Stimulated activated CD4-positive, alpha-beta T cell treated with anti-CD3 and anti-CD28 coated beads, Interleukin-12 subunit alpha, Interleukin-12 subunit beta, amount 100 ng/mL, for 4 hours (primary cell): ENCODE measurements at places on chromosomes 3 and 15.

DNA sequence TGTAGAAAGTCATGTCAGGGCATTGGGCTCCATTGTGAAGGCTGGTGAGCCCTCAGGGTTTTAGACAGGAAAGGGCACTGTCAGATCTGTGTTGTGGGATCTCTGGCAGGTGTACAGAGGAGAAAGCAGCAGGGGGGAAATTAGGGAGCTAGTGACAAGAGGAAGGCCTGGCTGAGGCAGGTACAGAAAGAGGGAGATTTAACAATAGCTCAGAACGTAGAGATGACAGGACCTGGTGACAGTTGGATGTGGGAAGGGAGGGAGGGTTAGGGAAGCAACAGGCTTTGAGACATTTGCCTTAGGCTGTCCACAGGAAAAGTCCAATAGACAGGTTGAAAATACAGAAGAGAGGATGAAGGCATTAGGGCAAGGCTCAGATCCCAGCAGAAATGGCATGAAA lies 288.1 kb downstream of the EPHB1 start:
- no peak for DNase-seq

- DNase-seq = no peak
Measured at GRCh38 chr15:67100124-67100791, 34.9 kb downstream of the SMAD3 start.

DNA sequence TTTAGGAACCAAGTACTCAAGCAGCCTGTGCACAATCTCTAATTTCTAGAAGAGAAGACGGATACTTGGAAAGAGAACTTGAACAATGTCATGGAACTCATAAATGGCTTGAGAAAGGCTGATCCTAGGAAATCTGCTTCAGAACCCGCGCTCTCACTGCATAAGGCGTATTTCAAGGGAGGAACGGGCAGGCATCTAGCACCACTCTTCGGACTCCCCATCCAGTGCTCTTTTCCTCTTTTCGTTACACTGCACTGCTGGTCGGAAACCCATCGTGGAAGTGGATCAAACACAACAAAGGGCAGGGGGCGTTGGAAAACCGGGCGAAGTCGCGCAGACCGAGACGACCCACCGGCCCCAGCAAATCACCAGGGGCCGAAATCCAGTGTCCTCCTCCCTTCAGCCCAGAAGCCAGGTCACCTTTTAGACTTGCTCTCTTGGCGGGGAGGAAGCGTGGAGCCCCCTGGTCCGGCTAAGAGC lies 539 bp upstream of the TLNRD1 start:
- DNase-seq = no peak

GRCh38 chr3:135440233-135440632 lies 525.3 kb upstream of the PPP2R3A start:
- DNase-seq = no peak

- no peak for DNase-seq
Measured at GRCh38 chr15:62606376-62607113, 436.0 kb upstream of the TPM1 start.

DNA sequence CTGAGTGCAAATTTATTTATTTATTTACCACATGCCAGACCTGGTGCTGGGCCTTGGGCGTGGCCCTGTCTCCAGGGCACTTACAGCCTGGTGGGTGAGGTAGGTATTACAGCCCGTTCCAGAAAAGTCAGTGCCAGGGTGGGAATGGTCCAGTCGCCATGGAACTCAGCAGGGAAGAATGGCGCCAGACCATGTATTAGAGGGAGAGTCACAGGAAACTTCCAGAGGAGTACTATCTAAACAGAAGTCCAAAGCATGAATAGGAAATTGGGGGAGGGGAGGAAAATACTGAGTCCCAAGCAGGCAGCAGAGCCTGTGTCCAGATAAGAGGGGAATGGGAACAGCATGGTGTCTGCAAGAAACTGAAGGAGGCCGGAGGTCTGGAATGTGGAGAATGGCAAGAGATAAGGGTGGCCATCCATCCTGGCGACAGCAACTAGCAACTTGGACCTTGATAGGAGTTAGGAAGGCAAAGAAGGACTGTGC lies 27.0 kb downstream of the SH3BP5 start:
- no peak for DNase-seq

- no peak for DNase-seq
Measured at GRCh38 chr3:161560008-161560637, 63.5 kb downstream of the OTOL1 start.

- DNase-seq = no peak
Measured at GRCh38 chr3:31671451-31671850, 138.7 kb downstream of the STT3B start.

- no peak for DNase-seq
Measured at GRCh38 chr15:68614286-68615035, 35.7 kb downstream of the CORO2B start.

DNA sequence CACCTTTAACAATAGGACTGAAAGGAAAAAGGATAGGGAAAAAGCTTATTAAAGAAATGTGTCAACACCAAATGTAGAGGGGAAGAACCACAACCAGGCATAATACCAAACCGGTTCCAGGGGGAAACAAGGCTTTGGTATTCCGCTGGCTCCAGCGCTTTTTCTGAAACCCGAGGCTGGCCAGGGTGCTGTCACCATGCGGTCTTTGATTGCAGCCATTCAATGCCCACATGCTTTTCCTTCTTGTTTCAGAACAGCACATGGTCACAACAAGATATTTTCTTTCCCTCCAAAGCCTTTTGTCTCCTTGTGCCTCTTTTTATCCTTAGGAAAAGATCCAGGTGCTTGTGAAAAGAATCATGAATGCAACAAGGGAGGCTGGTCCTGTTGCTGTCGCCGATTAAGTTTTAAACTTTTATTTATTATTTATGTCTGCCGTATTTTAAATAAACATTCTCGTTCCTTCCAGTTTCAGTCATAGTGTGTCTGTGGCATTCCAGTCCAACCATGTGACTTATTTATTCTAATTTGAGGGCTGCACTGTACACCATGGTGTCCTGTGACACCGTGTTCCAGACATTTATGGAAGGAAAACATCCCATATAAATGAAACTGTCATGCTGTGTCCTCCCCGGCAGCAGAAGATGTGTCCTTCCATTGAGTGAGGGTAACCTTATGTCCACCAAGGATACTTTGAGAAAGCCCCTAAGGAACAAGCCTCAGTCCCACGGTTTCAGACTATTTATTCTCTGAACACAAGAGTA lies 41.1 kb downstream of the CCK start:
- no peak for DNase-seq

DNA sequence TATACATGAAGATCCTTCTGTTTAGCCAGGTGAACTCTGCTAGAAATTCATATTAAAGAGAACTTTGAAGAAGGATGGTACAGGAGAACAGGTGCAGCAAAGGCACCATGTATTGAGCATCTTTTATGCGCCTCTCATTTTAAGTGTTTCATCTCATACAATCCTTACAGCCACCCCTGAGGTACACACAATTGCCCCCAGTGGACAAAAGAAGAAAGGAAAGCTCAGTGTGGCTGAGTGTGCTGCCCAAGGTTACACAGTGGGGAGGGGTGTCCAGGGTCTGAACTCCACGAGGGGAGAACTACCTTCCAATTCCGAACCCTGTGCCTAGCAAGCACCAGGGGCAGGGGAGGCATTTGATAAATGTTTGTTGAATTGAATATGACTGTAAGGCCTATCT lies 98.6 kb downstream of the MECOM start:
- no peak for DNase-seq

DNA sequence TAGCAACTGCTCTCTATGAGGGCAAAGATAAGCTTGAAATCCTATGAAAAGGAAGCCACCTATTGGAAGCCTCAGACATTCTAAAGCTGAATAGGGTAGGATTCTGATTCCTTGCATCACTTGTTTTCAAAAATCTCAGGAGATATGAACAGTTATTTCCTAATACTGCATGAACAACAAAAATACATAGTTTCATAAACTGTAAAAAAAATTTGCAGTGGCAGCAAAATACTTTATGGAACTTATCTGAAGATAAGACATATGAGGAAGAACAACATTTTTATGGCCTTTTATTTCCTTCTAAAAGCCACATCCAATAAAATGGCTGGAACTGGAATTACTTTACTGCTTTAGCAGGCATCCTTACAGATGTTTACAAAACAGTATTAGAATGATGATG lies 29.9 kb downstream of the AP3S2 start:
- DNase-seq = no peak

DNA sequence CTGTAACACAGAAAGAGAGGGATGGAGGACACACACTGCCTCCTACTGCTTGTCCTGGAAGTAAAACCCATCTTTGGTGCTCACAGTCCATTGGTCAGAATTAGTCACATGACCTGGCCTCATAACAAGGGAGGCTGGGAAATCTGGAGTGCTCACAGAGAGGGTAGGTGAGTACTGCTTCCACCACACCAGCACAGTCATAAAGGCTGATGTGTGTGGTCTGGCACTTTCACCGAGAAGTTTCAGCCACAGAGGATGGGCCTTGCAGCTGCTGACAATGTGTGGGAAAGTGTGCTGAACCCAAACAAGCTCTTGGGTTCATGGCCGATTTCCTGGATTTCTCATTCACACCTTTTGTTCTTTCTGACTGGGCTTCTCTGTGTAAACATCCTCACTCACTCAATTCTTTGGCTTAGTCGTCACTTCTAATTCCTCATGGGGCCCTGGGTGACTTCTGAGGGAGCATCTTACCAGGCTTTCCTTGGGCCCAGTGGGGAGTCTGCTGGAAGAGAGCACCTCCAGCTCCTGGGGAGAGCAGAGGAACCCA lies 100.7 kb downstream of the ASB7 start:
- DNase-seq = no peak

DNA sequence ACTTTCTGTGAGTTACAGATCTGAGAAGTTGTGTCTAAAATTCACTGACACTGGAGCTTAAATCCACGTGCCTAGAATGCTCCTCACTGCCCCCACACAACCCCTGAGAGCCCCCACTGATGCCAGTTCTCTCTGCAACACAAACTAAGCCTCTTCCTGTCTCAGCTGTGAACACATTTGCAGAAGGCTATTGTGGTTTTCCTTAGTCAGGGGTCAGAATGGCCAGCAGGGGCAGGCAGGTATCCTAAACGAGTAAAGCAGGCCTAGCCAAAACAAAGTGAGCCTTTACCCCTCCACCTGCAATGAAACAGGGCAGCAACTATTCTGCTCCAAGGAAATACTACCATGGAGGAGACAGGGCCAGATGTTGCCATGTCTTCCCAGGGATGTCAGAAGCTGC lies 78.6 kb downstream of the FHIT start:
- DNase-seq = no peak

DNA sequence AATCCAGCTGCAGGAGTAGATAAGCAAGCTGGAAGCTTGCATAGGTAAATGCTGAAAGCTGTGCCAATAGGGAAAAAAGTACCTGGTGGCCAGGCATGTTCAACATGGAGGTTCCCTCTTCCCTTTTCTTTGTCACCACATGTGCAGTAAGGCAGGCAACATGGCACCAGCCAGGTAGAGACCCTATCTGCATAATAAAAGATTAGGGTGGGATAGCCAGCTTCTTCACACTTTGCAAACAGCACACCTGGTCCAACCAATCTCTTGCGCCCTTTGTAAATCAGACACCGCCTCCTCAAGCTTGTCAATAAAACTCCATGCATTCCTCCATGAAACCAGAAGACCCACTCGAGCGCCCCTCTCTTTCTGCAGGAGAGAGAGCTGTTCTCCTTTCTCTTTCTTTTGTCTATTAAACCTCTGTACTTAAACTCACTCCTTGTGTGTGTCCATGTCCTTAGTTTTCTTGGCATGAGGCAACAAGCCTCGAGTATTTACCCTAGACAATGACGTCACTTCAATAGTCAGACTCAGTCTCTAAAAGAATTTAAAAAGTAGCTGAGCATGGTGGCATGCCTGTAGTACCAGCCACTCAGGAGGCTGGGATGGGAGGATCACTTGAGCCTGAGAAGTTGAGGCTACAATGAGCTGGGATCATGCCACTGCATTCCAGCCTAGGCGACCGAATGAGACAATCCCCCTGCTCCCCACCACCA lies 256.3 kb downstream of the SCAPER start:
- DNase-seq = no peak

GRCh38 chr3:48502121-48502520 lies 1.9 kb downstream of the SHISA5 start:
- no peak for DNase-seq

DNA sequence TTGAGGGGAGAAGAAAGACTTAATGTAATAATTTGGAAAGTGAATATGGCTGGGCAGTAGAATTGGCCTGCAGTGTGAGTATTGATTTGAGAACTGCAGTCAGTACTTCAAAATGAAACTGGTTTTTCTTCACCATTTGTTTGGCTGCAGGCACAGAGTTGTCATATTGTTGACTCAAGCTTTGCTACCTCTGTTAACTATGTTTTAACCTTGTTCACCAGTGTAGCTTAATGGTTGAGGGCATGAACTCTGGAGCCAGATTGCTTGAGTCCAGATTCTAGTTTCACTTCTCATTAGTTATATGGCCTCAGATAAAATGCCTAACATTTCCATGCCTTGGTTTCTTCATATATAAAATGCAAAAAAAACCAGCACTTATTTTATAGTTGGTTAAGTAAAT lies 64.1 kb downstream of the CFAP44 start:
- no peak for DNase-seq

DNA sequence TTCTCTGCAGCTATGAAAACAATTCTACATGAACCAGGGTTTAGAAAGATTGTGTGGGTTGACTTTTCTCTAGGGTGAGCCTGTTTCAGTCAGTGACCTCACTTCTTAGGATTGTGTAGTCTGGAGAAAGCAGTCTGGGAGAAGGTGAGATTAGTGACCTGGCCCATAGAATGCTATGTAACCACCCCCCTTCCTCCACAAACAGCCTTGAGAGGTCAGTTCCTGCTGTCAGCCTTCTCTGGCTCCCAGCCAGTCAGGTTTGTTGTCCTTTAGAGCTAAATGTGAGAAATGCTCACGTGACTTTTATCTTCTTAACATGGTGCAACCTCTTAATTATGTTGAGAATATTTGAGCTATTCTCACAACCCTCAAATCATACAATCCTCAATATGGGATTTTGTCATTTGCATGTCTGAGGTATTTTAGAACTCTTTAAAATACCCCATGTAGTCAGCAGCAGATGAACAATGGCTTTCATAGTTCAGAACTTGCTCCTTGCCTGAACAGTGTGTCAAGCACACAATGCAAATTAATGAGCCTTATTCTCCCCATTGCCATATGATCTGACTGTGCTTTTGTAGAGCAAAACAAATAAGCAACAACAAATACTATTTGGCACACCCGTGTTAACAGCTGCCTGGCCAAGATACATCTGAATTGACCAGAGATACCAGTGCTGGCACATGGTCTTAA lies 311.6 kb downstream of the CNTN6 start:
- no peak for DNase-seq

DNA sequence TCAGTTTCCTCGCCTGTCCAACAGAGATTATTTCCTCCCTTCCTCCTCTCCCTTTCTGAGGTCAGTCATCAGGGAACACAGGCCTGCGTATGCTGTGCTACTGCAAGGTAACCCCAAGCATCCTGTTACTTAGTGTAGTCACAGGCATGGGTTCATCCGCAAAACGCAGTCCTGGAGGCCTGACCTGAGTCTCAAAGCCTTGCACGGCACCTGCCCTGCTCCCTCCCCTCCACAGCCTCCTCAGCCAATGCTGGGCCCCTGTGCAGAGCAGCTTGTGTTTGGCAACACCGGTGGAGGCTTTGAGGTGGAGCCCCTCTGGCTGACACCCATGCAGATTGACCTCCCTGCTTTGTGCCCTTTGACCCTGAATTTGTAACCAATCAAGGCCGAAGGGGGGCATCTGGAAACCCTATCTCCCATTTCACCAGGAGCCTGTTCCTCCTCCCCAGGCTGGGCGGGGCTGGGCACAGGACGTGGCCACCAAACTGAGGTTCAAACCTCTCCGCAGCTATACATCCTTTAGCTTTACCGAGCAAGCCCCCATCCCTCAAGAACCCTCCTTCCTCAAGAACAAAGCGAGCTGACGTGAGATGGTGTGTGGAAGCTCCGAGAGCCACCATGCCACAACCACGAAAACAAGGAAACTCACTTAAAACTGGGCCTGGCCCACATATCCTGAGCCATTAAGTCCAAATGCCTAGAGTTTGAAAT lies 21.5 kb downstream of the TKT start:
- no peak for DNase-seq
